ENCODE measurements at places on chromosomes 12 and 14.

- no peak for DNase-seq
Observed at GRCh38 chr14:105366386-105367074, 31.8 kb upstream of the TEX22 start.

DNA sequence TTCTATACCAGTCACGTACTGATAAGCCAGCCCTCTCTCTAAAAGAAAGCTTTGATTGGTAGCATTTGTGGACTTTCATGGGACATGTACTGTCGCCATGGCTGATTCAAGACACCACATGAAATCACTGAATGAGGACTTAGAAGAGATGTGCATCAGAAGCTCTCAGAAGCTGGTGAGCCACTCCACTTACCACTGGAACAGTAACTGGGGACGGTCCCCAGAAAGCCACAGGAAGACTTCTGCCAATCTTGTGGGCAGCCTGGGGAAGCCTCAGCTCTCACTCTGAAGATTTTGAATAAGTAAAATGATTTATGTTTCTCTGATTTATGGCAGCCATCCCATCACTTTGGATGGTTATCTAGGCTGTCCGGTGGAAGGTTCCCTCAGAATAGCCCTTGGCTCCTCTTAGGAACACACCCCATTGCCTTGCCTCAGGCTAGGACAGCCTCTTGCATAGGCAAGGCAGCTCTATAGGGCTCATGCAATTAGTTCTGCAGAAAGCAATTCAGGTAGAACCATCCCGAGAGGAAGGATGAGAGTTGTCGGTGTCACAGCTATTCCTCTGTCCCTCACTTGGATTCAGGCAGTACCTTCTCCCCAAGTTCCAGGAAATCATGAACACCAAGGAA lies 9.8 kb downstream of the DHRS1 start:
- DNase-seq = no peak

DNA sequence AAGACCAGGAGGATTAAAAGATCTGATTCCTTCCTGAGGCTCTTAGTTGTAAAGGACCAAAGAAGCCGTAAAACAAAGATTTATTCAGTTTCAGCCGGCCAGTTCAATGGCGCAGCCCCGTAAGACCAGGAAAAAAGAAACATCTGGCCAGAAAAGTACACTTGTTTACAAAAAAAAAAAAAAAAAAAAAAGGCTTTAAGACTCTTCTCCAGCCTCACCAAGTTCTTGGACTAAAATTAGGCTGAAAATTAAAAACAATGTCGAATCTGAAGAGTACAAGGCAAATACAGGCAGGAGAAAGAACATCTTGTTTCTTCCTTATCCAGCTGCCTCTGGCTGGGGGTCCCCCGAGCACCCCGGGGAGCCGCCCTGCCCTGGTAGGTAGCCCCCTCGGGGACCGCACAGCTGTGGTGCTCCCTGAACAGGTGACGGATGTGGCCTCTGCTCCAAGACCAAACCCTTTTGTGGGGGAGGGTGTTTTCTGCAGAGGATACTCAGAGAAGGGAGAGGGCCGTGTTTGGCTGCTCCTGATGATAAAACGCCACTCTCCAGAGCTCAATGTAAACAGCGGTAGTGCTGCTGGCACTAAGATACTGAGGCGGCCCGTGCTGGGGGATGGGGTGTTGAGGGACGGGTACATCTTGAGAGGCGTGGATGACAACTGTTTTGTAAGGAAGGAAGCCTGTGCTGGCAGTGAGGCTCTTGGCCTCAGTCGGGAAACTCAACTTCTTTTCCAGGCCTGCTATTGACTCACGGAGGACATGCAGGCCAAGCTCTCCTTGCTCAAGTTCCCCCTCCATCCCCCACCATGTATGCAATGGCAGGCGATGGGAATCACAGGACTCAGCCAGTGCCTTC lies 201.0 kb upstream of the DIO3 start:
- DNase-seq = no peak

DNA sequence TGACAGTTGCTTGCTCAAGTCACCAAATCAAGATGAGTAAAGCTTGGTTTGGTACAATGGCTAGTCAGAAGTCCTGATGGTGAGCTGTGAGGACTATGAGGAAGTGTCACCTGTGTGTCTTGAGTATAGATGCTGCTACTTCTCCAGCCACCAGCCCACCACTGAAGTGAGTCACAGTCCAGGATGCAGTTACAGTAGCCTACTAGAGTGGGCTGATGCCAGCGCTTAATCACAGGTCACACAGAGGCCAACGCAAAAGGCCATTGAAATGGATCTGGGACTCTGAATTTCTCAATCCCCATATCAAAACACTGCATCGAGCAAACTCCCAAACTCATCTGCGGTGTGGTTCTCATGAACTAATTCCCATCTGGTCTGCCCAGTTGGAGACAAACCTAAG lies 223.1 kb downstream of the ANO6 start:
- DNase-seq = no peak

- no peak for DNase-seq
Observed at GRCh38 chr12:104727726-104728465, 230.2 kb downstream of the SLC41A2 start.

GRCh38 chr12:84507956-84508850 lies 404.4 kb downstream of the SLC6A15 start:
- DNase-seq = no peak

GRCh38 chr12:63802012-63802608 lies 22.4 kb downstream of the RXYLT1 start:
- DNase-seq = no peak

DNA sequence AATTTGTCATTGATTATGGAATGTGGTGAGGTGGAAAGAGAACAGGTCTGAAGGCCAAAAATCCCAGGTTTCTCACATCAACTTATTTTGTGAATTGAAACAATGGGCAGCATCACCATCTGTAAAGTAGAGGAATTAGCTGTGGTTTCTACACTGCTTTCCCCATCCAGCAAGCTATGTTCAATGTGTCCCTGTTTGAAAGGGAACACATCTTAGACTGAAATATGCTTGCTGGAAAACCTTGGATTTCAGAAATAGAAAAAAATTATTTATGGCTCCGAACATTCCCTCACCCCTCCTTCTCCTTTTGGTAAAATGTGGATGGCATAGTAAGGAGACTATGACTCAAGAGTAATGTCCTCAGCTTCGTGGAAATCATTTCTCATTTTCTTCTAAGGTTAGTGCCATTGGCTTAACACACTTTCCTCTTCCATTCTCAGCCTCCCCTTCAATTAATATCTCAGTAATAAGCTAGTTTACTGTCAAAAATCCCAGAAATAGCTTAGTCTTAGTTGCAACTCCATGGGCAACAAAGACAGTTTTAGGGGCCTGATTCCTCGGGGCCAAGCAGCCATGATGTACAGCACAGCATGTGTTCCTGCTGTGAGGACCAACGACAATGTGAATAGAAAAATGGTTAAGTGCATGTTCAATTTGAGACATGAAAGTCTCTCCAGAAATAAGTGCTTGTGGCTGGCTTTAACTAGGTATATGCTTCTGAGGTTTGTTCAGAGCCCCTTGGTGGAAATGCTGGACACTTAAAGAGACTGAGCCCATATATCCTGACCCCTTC lies 205.8 kb upstream of the SLC38A2 start:
- DNase-seq = no peak

GRCh38 chr12:93442411-93443340 lies 929 bp upstream of the UBE2N start:
- no peak for DNase-seq

DNA sequence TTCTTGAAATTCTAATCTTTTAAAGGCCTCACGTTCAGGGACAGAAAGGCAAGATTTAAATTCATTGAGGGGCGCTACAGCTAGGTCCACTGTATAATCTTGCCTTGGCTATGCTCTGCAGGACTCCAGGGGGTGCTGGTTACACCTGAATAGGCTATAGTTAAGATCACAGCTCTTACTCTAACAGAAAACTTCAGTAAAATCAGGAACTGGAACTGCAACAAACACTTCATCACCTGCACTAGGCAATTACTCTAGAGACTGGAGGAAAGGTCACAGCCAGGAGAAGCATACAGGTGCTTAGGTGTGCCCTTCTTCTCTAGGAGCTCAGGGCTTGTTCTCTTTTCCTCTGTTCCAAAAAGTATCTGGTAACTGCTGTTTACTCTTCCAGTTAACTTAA lies 20.9 kb downstream of the SLCO1C1 start:
- DNase-seq = no peak

DNA sequence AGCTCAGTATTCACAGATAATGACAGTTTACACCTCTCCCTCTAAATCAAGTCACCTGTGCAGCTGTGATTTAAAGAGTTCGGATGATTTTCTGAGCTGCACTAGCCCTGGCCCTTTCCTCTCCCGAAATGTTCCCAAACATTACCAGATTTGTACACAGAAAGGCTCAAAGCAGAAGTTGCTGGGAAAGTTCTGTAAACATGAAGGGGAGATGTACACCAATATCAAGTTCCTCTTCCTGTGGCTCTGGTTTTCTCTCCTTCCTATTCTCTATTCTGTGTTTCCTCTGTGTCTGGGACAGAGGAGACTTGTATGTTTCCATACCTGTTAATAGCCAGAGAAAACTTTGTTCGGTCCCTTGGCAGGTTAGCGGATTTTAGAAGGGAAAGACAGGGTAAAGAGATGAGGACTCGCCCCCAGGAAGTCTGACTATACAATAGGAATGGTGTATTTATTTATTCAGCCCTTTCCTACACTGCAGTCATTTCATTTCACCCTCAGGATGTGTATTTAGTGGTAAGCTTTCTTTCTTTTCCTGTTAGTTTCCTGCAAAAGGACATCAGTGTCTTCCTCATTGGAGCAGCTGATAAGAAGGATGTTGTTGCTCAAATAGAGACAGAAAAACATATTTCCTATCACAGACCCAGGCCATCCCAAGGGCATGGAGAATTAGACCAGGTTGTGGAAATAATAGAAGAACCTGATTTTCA lies 7.6 kb upstream of the NUMB start:
- no peak for DNase-seq

- DNase-seq = no peak
Observed at GRCh38 chr14:101501341-101501740, 60.0 kb upstream of the DIO3 start.

DNA sequence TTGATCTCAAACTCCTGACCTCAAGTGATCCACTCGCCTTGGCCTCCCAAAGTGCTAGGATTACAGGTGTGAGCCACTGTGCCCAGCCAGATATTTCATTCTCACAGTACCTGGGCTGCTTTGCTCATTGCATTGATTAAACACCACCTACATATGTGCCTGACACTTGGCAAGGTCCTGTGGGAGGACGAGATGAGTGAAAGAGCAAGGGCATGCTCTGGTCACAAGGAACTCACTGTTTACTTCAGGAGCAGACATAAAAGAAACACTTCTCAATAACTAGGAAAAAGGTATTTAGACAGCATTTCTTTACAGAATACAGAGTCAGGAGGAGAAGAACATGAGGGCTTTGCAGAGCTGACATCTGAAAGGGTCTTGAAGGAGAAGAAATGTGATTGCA lies 91.7 kb downstream of the TMCC3 start:
- no peak for DNase-seq

GRCh38 chr14:55336162-55336561 lies 64.9 kb downstream of the FBXO34 start:
- DNase-seq = no peak

- no peak for DNase-seq
Observed at GRCh38 chr14:67186789-67187584, 2.3 kb upstream of the GARIN2 start.

DNA sequence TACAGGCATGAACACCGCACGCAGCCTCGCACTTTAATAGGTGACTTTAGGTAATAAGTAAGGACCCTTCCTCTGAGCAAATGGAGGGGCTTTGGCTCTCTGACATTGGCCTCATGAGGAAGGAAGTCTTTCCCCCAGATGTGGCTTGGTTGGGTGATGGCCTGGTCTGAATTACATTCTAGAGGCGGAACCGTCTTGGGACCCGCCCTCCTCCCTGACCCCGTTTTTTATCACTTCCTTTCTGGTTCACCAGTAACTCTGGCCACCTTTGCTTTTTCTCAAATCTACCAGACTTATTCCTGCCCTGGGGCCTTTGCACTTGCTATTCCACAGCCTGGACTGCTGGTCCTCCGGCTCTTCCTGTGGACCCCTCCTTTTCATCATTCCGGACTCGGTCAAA lies 13.4 kb downstream of the ALDH2 start:
- DNase-seq = no peak

- no peak for DNase-seq
Observed at GRCh38 chr12:2845280-2845679, 10.4 kb upstream of the NRIP2 start.

GRCh38 chr12:87231818-87232217 lies 797.4 kb downstream of the C12orf50 start:
- DNase-seq = no peak

DNA sequence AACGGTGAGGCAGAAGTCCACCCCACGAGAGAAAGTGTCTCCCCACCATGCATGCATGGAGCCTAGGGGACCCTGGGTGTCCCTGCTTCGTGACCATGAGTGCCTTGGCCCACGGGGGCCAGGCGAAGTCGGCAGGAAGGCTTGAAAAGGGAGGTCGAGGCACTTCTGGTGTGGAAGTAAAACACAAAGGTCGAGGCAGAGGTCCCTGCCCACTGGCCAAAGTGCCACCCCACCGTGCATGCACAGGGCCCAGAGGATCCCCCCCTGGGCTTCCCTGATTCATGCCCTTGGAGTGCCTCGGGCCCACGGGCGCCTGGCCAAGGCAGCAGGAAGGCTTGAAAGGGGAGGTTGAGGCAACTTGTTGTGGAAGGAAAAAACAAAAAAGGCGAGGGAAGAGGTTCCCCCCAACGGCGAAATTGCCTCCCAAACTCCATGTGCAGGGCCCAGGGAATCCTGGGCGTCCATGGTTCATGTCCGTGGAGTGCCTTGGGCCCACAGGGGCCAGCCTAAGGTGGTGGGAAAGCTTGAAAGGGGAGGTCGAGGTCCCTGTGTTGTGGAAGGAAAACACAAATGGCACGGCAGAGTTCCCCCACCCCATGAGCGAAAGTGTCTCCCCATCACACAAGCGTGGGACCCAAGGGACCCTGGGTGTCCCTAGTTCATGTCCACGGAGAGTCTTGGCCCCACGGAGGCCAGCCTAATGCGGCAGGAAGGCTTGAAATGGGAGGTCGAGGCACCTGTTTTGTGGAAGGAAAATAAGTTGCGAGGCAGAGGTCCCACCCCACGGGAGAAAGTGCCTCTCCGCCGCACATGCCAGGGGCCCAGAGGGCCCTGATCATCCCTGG lies 372.1 kb downstream of the ALG10 start:
- no peak for DNase-seq

- DNase-seq = no peak
Observed at GRCh38 chr14:87497301-87497700, 495.7 kb downstream of the GALC start.

DNA sequence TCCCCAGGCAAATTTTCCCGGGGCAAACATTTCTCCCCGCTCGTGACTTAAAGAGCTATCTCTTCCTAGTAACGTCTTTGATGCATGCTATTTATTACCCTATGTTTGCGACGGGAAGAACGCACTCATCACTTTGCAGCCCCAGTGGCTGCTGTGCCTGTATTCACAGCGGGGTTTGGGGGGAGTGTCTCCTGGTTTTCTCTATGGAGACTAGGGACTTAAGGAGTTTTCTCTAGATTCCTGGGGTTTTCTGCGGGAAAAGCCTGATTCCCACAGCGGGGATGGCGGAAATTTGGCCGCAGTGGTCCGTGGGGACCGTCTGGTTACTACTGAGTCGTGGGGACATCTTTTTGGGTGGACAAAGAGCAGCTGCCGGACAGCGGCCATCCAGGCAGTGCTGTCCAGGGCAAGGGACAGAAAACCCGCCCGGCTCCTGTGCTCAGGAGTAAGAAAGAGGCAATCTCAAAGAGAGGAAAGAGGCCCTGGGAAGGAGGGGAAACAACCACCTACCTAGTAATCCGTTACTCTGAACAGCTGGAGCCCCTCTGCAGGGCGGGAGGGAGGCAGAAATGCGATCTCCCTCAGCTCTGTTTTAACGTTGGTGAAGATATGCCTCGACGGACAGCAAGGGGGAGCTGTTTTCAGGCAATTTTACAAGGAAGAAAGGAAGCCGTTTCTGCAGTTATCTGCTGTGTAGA lies 771 bp upstream of the AVPR1A start:
- DNase-seq = no peak

- DNase-seq = no peak
Observed at GRCh38 chr12:3523728-3524127, 32.7 kb downstream of the PRMT8 start.
